ENCODE measurements at places on chromosomes 5 and 9.

GRCh38 chr9:124442379-124442778 lies 7.9 kb upstream of the ADGRD2 start:
- DNase-seq = no peak

- no peak for DNase-seq
These were observed 5.3 kb downstream of the NTNG2 start for GRCh38 chr9:132167192-132167591.

- DNase-seq = no peak
These were observed at the start of gene CDO1 for GRCh38 chr5:115816226-115817081. CDO1 (minus strand) TSS chr5:115816659; CDS start chr5:115816397, 262 bp downstream.

DNA sequence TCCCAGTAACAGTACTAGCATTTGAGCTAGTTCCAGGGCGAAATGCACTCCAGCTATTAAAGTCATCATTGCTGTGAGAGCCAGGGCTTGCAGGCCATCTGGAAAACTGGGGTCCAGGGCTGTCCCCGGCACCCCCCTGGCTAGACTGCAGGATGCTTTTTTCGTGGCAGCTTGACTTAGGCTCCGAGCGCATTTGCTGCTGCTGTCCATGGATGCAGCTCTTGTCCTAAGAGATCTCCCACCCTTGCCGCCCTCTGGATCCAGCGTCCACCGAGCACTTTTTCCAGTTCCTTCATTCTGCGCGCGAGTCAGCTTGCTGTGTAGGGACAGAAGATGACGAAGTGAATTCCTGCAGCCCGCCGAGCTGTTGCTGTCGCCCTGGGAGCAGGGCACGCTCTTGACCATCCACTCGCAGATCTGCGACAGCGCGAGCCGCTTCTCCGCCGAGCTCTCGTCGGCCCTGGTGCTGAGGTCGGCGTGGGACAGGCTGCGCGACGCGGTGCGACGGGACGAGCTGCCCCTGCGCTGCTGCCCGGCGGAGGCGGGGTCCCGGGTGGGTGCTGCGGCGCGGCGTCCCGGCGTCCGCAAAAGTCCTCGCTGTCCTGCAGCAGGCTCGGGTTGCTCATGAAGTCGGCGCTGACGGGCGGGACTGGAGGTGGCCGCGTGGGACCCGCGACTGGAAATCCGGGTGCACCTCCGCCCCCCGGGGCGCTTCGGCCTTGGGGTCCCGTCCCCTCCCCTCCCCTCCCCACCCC lies 30.7 kb downstream of the OR2V1 start:
- DNase-seq = no peak
